ENCODE measurements at places on chromosomes 1 and 21. TPM values are rescaled to one million over a fixed set of nuclear protein-coding genes. Genes with fewer than 3 reads are reported as not detected.

The S100A10 gene
- polyA plus RNA-seq: 91.9 TPM

The KRTAP11-1 gene
- polyA plus RNA-seq: not detected

The MUL1 gene
- 7.3 TPM for polyA plus RNA-seq

The KRTAP13-2 gene
- polyA plus RNA-seq: not detected

The UTS2 gene
- 5.3 TPM for polyA plus RNA-seq

The ZNF281 gene
- polyA plus RNA-seq: 4.4 TPM

The RHBG gene
- 0.13 TPM for polyA plus RNA-seq

The LAX1 gene
- polyA plus RNA-seq: 1.00 TPM

The ANXA9 gene
- 0.22 TPM for polyA plus RNA-seq

Data from spleen (tissue), 13 donors.